ENCODE measurements at places on chromosomes 3 and 15. TPM values are rescaled to one million over a fixed set of nuclear protein-coding genes. Genes with fewer than 3 reads are reported as not detected.

TGM5 gene
- total RNA-seq: not detected

GP9 gene
- total RNA-seq: not detected

DGKG gene
- total RNA-seq: 0.04 TPM

NUP210 gene
- 43.3 TPM for total RNA-seq

OXTR gene
- 2.0 TPM for total RNA-seq

SLC12A1 gene
- total RNA-seq: not detected

CIB2 gene
- total RNA-seq: 21.4 TPM

TRANK1 gene
- total RNA-seq: 4.2 TPM

CIAO2A gene
- 84.6 TPM for total RNA-seq

RPS17 gene
- total RNA-seq: 4,593 TPM

LYZL4 gene
- not detected for total RNA-seq

OSTN gene
- 0.04 TPM for total RNA-seq

CCDC9B gene
- total RNA-seq: 13.6 TPM

GALNT15 gene
- total RNA-seq: not detected

ALDH1L1 gene
- total RNA-seq: 1.0 TPM

LPP gene
- total RNA-seq: 199 TPM

CYP1A2 gene
- not detected for total RNA-seq

WDR72 gene
- total RNA-seq: 0.62 TPM

ROBO2 gene
- 1.4 TPM for total RNA-seq

DPPA4 gene
- not detected for total RNA-seq

EFCC1 gene
- total RNA-seq: 0.14 TPM

FAM81A gene
- total RNA-seq: 0.75 TPM

FBXL22 gene
- 0.27 TPM for total RNA-seq

SCN11A gene
- total RNA-seq: 0.27 TPM

CHRD gene
- total RNA-seq: under 0.01 TPM

AMIGO3 gene
- not detected for total RNA-seq

PLS1 gene
- total RNA-seq: 21.8 TPM

SPESP1 gene
- 8.4 TPM for total RNA-seq

PAQR9 gene
- 0.48 TPM for total RNA-seq

TMEM158 gene
- total RNA-seq: 1.1 TPM

STARD5 gene
- 1.1 TPM for total RNA-seq

SMCO1 gene
- total RNA-seq: not detected

HEG1 gene
- 16.8 TPM for total RNA-seq

All from kidney epithelial cell (primary cell).